Stimulated activated CD4-positive, alpha-beta T cell treated with anti-CD3 and anti-CD28 coated beads, TNF-alpha, amount 100 ng/mL, for 4 hours (primary cell): ENCODE measurements at places on chromosomes 5 and 9.

DNA sequence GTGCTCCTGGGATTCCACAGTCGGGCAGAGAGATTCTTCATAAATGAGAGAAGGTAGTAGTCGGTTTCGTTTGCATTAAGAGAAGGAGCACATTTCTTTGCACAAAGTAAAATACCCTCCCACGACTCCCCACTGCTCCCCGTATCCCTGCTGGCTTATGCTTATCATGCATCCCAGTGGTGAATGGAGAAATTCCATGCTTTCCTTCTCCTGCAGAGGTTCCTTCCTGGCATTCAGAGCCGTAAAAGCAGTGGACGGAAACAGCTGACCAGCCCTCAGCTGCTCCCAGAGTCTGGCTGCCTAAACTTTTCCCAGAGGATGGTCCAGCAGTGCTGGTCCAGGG, 93.1 kb downstream of the C9orf152 start:
- DNase-seq: no peak

DNA sequence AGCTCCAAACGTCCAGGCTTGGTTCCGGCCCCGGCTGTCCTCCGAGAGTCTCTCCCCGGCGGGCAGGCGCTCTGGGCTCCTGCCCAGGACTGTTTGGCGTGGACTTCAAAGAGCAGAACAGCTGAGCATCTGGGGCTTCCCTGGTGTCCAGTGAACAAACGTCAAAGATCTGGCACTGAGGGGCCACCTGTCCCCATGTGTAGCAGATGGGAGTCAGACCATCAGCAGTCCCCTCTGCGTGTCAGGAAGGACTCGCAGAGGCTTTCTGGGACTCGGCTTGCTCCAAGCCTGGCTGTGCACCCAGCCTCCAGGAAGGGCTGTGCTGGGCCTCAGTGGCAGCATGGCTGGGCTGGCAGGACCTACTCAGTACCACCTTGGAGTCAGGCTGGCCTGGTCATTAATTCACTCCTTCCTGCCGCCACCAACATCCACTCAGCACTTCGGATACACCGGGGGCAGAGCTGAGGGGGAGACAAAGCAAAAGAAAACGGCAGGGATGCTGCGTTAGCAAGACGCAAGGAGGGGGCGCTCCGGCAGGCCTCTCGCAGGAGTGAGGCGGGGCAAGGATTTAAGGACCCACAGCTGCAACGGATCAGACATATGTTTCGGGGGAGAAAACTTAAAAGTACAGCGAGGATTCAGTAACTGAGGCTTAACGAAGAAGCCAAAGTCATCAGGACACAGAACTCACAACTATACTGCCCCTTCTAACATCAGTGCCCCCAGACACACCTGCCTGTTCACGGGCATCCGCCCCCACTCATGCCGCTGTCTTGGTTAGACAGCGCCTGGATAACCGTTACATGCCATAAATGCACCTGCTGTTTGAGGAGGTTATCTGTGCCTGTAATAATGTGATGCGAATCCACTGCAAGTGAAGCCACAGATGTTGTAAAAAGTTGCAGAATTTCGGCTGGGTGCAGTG, 164.5 kb upstream of the PHYKPL start:
- DNase-seq: no peak

DNA sequence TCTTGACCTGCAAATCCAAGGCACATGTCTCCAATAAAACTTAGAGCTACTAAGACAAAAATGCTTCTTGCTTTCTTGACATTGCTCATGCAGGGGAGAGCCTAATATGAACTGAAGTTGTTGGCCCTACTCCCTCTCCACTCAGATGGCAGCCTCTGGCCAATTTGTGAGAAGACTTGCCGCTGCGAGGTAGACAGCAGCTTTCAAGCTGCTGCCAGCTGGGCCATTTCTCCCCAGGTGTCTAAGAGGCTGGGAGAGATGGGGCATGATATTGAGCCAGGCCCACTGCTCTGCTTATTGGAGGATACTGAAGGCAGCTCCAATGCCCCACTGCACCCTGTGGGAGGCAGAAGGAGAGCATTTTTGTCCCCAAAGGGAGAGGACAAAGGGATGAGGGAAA, 380.5 kb downstream of the RASEF start:
- DNase-seq: no peak

DNA sequence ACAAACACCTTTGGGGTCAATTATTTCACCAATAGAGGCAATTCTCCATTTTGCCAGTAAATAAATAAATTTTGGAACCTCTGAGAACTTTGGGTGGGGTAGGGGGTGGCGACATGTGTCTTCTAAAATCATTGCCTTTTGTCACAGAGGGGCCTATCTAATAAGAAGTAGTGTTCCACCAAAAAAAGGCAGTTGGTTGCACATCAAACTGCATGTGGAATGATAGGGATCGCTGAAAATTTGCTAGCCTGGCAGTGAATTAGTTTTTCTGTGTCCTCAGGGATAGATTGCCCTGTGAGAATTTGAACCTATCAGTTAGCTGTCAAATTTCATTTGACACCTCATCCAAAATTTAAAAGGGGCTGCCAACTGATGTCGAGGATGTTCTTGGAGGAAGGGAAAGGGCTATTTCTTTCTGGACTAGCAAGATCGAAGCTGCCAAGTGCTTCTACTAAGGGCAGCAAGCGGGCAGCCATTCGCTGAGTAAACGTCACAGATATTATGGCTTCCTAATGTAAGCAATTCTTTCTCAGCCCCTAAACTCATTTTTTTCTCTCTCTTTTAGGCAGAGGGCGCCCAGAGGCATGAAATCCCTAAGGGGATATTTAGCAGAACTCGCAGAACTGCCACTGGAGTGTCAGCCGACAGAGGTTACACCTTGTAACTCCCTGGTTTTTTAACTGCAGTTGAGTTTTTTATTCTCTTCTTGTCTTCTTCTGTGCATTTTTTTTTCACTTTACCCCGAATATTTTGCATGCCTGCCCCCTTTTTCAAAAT, 2208.1 kb upstream of the WWC1 start:
- no peak for DNase-seq

- no peak for DNase-seq
These were observed 98.1 kb upstream of the PAPPA start for GRCh38 chr9:116055536-116055935.

- DNase-seq: no peak
These were observed 146.7 kb downstream of the ROR2 start for GRCh38 chr9:91803151-91803940.
